Upper lobe of right lung (tissue), 1 donor: ENCODE measurements at places on chromosomes 11 and 22. TPM values are rescaled to one million over a fixed set of nuclear protein-coding genes. Genes with fewer than 3 reads are reported as not detected.

DNA sequence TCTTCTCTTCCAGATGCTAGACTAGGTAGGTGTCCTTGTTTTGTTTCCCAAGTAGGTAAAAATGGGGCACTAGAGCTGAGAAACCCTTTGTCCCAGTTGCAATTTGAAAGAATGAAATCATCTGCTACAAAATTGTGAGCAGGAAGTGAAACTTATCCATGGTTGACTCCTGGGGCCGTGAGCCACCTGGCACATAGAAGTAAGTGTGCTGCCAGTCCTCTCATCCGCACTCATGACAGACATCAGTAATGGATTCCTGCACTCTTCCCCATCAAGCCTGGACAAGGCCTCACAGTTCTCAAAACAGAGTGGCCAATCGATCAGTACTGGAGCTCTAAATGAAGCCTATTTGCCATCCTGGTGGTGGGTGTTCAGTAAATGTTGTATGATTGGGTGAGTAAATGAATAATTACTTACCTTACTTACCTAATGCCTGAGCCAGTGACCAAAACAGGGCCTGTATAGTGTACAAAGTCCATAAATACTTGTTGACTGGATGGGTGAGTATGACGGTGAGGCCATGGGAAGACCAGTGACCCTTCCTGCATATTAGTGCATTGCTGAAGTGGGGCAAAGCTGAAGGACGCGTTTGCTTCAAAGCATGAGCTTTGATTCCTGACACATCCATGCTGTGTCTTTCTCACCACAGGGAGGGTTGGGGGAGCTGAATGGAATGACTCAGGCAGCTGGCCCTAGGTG, 68.9 kb upstream of the HEPHL1 start:
- no peak for DNase-seq

DNA sequence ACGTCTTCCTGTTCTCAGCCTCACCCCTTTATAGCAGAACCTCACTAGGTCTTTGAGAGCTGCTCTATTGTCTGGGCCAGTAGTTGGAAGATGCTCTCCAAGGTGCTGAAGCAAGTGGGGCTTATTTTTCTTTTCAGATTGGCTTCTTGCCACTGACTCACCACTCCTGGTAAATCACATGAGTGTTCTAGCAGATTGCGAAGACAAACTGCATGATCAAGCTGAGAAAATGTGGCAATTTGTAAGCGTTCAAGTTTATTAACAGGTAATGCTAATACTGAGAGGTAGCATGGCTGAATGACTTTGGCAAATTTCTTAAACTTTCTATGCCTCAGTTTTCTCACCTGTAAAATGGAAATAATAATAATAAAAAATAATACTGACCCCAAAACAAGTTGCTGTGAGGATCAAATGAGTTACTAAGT, 59.2 kb downstream of the CACNG2 start:
- DNase-seq: no peak

DNA sequence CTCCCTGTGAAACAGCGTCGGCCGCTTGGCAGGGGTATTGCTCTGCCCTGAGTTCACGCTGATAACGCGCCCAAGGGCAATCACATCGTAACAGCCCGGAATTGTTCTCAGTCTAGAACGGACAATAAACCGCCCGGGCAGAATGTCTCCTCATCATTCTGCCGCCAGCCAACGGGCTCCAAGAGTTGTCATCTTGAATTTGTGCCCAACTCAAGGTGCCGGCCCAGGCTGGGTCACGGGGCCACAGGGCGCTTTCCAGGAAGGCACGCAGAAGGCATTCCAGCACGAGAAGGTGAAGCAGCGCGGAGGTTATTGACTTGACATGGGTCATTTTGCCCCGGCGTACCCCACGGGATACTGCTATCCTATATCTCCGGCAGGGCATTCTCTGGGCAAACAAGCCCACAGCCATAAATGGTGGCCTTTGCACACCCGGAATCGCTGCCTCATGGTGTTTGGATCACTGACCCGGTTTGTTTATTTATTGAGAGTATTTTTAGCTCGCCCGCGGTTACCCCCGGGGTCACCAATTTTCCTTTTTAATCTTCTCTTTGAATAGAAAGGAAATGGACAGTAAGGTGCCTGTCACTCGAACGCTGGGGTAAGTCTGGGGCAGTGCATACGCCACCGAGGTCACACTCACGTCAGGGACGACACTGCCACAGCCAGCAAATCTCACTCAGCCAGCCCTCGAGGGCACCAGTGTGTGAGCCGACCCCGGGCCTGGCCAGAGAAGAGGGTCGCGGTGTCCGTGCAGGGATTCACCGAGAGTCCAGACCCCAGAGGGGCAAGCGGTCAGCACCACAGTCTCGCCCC, 72.4 kb upstream of the FGF3 start:
- no peak for DNase-seq

GRCh38 chr11:22460181-22460580, 122.0 kb downstream of the SLC17A6 start:
- no peak for DNase-seq

- peak; percentile 54 for DNase-seq
Measured at GRCh38 chr22:47168900-47169800, 406.7 kb downstream of the TBC1D22A start.

DNA sequence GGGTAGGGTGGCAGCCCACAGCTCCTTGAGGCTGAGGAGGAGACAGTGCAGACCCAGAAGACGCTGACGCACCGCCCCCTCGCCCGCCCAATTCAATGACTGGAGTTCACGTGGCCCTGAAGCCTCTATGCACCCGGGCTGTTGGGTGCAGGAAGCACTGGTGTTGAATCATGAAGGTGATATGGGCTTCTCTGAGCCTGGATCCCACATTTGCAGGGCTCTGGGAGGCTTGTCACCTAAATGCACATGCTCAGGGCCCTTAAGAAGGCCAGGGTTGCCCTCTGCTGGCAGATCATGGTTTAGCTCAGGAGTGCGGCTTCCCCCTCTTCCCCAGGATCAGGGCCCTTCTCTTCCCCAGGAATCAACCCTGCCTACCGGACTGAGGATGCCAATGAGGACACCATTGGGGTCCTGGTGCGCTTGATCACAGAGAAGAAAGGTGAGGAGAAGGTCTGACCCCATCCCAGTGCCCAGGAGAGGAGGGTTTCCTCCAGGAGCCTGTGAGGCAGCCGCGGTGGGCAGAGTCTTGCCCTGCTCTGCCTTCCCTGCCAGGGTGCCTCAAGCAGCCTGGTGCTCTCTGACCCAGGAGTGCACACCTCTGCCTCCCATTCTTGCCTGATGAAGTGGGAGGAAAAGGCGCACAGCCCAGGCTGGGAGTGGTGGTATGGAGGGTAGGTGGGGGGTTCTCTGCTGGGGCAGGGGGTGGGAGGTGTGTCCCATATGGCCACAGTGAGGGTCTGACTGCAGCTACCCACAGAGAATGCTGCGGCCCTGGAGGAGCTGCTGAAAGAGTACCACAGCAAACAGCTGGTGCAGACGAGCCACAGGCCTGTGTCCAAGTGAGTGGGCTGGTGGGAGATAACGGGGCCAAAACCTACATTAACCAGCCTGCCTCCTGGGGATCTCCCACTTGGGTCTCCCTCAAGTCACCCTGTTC, 17.5 kb downstream of the RELT start:
- DNase-seq: peak; percentile 81

GRCh38 chr11:6604790-6605189, 1.2 kb downstream of the ILK start:
- DNase-seq: no peak

DNA sequence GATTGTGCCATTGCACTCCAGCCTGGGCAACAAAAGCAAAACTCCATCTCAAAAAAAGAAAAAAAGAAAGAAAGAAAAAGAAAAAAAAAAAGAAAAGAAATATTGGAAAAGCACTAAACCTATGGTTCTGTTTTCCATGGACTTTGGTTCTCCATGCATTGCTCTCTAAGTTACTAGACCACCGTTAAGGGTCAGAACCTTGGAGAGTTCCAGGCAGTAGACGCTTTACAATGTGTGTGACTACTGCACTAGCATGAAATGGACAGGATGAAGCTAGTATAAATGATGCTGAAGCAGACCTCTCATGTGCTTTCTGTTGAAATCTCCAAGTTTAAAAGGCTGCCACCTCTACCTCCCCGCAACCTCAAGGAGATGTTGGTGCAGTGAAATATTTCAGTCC, 63.5 kb downstream of the SIK2 start:
- DNase-seq: no peak

GRCh38 chr22:40819599-40820140, 524 bp upstream of the SLC25A17 start:
- no peak for DNase-seq

GRCh38 chr11:134486106-134486505, 74.1 kb upstream of the B3GAT1 start:
- peak; percentile 46 for DNase-seq

- no peak for DNase-seq
Measured at GRCh38 chr11:132062541-132062940, 692.1 kb downstream of the NTM start.

The NAA40 gene
- 15.7 TPM for total RNA-seq

The OR2AG2 gene
- total RNA-seq: 0.14 TPM

The OR4A16 gene
- total RNA-seq: not detected

The ANKRD49 gene
- 16.6 TPM for total RNA-seq
